ENCODE measurements at places on chromosomes 13 and 19. TPM values are rescaled to one million over a fixed set of nuclear protein-coding genes. Genes with fewer than 3 reads are reported as not detected.
A peak's percentile ranks its signal among the peaks of the same experiment; 100 is the strongest.

- DNase-seq: no peak
Observed at GRCh38 chr13:114024603-114025404, 50.9 kb upstream of the C13orf46 start.

DNA sequence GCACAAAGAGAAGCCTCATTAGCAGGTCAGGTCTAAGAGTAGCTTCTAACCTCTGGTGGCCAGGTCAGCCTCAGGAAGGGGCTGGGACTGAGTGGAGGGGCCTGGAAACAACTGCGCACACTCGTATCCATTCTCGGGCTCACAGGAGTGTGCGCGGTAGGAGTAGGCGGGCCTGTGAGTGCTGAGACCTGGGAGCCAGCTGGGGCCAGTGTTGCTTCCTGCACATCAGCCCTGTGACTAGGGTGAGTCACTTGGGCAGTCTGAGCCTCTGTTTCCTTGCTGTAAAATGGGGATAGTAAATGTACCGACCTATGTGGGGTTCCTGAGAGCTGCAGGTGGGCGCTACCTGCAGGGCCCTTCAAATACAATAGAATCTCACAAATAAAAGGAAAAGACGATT is 26.9 kb downstream of the SIN3B start:
- DNase-seq: no peak

- no peak for DNase-seq
Observed at GRCh38 chr19:35729021-35729420, 11.2 kb downstream of the KMT2B start.

DNA sequence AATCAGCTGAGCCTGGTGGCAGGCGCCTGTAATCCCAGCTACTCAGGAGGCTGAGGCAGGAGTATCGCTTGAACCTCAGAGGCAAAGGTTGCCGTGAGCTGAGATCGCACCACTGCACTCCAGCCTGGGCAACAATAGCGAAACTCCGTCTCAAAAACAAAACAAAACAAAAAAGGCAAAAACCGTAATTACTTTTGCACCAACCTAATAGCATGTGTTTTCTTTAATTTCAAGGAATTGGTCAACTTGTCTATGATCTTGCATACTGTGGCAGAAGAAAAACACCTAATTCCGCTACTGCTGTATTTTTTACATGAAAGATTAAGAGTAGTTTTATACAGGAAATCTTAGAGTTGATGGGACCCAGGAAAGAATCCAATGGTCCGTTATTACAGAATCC is 241.2 kb downstream of the COL4A1 start:
- DNase-seq: no peak

DNA sequence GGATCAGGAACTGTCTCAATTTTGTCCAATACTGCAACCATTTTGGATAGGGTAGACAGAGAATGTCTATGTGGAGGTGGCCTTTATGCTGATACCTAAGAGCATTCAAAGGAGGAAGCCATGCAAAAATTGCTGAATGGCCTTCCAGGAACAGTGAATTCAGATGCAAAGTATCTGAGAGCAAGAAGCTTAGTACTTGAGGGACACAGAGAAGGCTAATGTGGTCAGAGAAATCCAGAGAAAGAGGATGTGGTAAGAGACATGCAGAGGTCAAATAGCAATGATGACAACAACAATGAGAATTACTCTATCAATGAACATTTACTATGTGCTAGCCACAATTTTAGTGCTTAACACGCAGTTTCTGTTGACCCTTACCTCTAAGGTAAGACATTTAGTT is 785.6 kb upstream of the KLHL1 start:
- DNase-seq: no peak

- DNase-seq: peak; percentile 91
Observed at GRCh38 chr13:41694545-41695301, 237.4 kb downstream of the RGCC start.

- DNase-seq: no peak
Observed at GRCh38 chr13:71619096-71619495, 247.9 kb downstream of the DACH1 start.

DNA sequence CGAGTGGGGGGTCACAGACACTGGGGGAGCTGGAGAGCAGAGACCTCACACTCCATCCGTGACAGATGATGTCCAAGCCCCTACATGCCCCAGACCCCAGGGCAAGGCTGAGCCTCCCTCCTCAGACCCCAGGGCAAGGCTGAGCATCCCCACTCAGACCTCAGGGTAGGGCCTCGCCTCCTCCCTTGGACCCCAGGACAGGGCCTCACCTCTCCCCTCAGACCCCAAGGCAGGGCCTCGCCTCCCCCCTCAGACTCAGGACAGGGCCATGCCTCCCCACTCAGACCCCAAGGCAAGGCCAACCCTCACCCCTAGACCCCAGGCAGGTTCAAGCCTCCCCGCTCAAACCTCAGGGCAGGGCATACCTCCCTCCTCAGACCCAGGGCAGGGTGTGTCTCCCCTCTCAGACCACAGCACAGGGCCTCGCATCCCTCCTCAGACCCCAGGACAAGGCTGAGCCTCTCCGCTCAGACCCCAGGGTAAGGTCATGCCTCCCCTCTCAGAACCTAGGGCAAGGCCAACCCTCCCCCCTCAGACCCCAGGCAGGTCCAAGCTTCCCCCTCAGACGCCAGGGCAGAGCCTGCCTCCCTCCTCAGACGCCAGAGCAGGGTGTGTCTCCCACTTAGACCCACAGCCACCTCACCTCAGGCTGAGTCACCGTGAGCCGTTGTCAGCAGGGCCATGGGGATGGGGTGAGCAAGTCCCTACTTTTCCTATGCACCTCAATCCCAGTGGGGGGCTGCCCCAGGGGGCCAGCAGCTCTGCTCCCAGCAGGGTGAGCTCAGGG is 1.7 kb upstream of the S1PR4 start:
- DNase-seq: peak; percentile 92

- no peak for DNase-seq
Observed at GRCh38 chr19:38840583-38840968, 9.0 kb upstream of the ECH1 start.

GRCh38 chr13:27679896-27680295 is 58.2 kb downstream of the POLR1D start:
- DNase-seq: no peak

DNA sequence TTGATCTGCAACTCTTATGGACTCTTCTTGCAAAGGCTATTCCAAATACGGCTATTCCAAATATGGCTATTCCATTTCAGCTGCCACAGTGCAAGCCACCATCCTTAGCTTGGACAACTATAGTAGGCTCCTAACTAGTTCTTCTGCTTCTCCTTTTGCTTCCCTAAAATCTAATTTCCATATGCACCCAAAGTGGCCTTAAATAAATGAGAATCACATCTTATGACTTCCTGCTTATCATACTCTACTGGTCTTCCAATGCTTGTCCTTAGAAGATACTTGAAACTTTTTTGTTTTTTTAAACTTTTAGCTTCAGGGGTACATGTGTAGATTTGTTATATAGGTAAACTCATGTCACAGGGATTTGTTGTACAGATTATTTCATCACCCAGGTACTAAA is 4.9 kb downstream of the UCHL3 start:
- no peak for DNase-seq

DNA sequence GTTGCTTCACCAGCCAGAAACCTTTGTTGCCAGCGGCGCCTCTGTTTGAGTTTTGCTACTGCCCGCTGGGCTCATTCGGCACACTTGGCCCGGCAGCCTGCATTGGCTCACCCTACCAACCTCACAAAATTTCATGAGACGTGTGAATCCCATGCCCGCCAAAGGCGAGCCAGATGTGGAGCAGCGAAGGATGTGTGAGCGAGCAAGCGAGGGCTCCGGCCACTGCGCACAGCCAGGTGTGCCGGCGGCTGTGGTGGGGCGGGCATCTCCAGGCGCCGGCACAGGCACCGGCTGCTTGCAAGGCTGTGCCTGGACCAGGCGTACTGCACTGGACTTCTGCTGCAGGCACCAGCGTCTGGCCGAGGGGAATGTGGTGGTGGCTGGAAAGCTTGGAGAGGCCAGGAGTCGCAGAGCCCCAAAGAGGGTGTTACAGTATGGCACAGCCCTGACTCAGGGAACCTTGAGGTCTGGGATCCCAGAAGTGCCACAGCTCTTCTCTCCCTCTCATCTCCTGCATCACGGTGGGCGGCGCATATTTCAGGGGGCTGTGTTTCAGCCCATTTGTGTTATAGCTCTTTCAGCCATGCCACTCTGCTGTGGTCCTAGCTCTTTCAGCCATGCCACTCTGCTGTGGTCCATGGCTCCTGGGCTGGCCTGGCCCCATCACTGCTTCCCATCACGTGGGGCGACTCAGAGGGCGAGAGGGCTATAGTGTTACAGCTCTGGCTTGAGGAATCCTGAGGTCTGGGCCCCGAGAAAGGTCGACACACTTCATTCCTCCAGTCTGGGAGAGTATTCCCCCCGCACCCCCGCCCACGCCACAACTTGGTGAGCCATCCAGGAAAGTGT is 592.0 kb upstream of the SLITRK5 start:
- DNase-seq: no peak

DNA sequence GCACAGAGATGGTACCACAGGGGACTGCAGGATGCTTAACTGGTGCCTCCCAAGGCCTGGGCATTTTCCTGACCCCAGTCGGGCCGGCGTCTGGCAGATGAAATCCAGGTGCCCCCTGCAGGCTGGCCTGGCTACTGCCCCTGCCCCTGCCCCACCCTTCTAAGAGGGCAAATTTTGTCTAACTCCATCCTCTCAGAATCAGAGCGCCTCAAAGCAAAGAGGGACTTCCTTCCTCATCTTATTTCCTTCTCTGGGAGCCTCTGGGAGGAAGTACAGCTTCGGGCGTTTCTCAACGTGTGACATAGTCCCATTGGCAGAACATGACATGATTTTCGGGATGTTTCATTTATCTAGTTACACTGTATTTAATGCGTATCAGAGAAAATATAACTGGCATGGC is 2.7 kb downstream of the PRKACA start:
- DNase-seq: no peak

DNA sequence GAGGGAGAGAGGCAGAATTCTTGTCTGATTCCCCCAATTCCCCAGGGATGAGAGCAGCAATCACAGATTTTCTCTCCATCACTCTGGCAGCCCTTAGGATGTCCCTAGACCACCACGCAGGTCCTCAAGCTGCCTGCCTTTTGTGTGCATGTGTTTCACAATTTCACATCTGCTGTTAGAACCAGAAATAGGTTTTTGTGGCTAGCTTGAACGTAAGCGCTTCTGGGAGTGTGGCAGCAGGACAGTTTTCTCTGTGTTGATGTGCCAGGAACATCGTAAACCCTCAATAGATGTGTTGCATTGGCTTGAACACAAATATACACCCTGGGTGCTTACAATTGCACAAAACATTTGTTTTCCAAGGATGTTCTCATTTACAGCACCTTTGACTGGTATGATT is 78.8 kb upstream of the TMTC4 start:
- DNase-seq: no peak

- no peak for DNase-seq
Observed at GRCh38 chr19:14347999-14348889, 33.0 kb upstream of the ADGRE5 start.

DNA sequence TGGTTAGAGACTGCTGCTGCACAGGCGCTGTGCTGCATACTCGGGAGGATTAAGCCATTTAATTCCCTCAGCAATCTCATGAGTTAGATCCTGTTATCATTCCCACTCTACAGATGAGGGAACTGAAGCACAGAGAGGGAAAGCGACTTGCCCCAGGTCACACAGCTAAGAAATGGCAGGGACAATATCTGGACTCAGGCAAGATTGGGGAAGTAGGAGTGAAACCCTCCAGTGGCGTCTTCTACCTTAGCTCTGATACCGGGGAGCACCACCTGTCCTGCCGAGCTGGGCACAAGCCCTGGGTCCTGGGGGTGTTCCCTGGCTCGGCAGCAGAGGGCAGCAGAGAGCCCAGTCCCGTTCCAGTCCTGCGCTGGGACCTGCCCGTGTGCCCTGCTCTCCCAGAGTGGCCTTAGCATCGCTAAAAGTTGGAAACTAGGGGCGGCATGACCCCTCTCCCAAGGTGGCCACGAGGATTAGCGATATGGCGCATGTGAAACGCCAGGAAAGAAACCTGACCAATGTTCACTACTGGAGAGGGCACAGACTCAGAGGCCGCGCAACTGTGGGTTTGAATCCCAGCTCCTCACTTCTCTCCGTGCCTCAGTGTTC is 20.5 kb downstream of the CYTH2 start:
- DNase-seq: peak; percentile 55

DNA sequence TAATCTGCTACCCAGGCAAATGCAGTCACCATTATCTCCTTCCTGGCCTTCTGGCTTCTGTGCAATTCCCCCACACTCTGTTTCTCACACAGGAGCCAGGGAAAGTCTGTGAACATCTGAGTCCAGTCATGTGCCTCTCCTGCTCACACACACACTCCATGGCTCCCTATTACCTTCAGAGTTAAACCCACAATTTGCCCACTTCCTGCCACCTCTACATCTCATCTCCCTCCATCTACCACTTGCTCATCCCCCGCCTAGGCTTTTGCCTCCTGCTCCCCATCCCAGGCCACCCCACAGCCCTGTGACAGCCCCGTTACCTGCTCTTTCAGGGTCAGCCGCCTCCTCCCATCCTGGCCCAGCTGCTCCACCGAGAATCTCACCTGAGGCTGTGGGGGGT is 13.5 kb downstream of the IL12RB1 start:
- no peak for DNase-seq

DNA sequence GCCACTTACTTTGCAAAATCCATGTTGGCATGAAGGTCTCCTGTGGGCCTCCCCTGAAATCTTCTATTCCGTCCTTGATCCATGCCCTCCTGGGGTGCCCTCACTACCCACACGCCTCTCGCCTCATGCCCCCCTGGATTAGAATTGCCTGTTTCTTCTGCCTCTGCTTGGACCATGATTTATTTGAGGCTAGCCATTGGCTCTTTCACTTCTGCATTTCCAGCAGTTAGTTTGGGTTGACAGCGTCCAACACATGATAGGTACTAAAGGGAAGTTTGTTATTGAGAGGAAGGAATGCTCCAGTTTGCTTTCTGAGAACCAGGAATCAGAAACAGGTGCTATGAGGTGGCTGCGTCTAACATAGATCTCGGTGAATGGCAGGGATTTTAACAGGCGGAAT is 30.5 kb upstream of the TPTE2 start:
- no peak for DNase-seq

- no peak for DNase-seq
Observed at GRCh38 chr19:30856786-30857185, 484.6 kb downstream of the ZNF536 start.

- no peak for DNase-seq
Observed at GRCh38 chr19:5896365-5897076, 7.1 kb downstream of the NDUFA11 start.

Gene TGFB1
- 5.2 TPM for total RNA-seq

Gene SLC10A2
- not detected for total RNA-seq

Gene FFAR2
- total RNA-seq: not detected

Gene PCDH17
- total RNA-seq: under 0.01 TPM

Gene DNAAF3
- 0.53 TPM for total RNA-seq

Gene IZUMO1
- total RNA-seq: 0.26 TPM

Gene RGS9BP
- total RNA-seq: 0.79 TPM

Measured in bronchial epithelial cell (primary cell).